PC-3 (cell line): ENCODE measurements at places on chromosomes 11 and 22. TPM values are rescaled to one million over a fixed set of nuclear protein-coding genes. Genes with fewer than 3 reads are reported as not detected.

GRCh38 chr22:42341779-42342178, 71.3 kb upstream of the TCF20 start:
- no peaks in the 10 kb centered on the region for H3K27me3 ChIP-seq
- H3K4me1 ChIP-seq = peaks cover 3% of the 10 kb centered on the region; the same call in 1 of the 2 replicates
- DNase-seq = no peak
- H3K36me3 ChIP-seq = no peaks in the 10 kb centered on the region

- peak overlapping the region; percentile 76 for H3K27ac ChIP-seq
- H3K36me3 ChIP-seq = no peaks in the 10 kb centered on the region
- peaks cover 61% of the 10 kb centered on the region for H3K4me1 ChIP-seq
- H3K4me3 ChIP-seq = 0 out of 2 replicates have a peak overlapping the region, but pooled peaks have one; percentile 10
- no peaks in the 10 kb centered on the region for H3K27me3 ChIP-seq
These were observed 8.7 kb upstream of the LAYN start for GRCh38 chr11:111531687-111532364.

DNA sequence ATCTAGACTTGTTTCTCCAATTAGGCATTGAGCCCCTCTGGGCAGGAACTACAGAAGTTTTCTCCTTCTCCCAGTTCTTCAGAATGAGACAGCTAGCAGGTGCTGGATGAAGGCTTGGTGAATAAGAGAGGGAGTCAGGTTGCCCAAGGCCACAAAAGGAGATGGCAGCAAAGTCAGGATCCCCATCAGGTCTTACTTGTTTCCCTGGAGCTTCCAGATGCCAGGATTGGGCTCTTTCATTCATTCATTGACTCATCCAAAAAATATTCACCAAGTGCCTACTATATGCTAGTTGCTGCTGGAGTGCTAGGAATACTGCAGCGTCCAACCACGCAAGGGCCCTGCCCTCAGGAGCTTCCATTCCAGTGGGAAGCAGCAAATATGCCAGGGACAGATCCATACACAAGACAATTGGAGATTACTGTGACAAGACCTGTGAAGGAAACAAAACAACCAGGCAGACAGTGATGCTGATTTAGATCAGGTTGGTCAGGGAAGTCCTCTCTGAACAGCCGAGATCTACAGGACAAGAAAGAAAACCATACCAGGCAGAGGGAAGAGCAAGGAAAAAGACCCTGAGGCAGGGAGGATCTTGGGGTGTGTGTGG, 24.6 kb upstream of the LMO1 start:
- DNase-seq = peak; percentile 20
- no peaks in the 10 kb centered on the region for H3K36me3 ChIP-seq
- no peak overlapping the region for H3K4me3 ChIP-seq
- H3K27me3 ChIP-seq = peaks cover 18% of the 10 kb centered on the region

DNA sequence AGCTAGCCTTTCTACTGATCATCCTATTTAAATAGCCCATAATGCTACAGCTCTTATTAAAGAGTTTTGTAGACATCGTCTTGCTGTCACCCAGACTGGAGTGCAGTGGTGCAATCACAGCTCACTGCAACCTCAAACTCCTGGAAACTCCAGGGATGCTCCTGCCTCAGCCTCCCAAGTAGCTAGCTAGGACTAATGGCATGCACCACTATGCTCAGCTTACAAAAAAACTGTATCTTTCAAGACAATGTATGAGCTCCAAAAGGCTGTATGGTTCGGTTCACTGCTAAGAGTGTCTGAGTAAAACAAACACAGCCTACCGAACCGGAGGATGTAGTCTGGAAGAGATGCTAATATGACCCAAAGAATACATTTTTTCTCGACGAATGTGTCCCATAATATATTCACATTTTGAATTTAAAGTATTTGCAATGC, 2.6 kb downstream of the TAF1D start:
- peak; percentile 36 for DNase-seq
- H3K4me1 ChIP-seq = peaks cover 35% of the 10 kb centered on the region
- H3K27ac ChIP-seq = peak overlapping the region; percentile 75
- H3K27me3 ChIP-seq = no peaks in the 10 kb centered on the region
- H3K4me3 ChIP-seq = peak overlapping the region; percentile 96

Gene PDE3B
- total RNA-seq = 0.11 TPM in 1 of 2 replicates, not detected in the other

Gene SLC36A4
- total RNA-seq = 10.5 and 21.3 TPM in 2 replicates

Gene OR56A1
- not detected in 2 replicates for total RNA-seq

Gene TRPM5
- total RNA-seq = 0.06 TPM in 1 of 2 replicates, not detected in the other

Gene ZNF143
- 21.8 and 33.9 TPM in 2 replicates for total RNA-seq

Gene IRAG1
- 0.29 TPM in 1 of 2 replicates, not detected in the other for total RNA-seq
